DMS 273 treated with DMSO at 0.1 percent for 48 hours (cell line): ENCODE measurements at places on chromosomes 12 and 14.

- no peak for DNase-seq
Observed at GRCh38 chr12:45433441-45433868, 217.6 kb downstream of the ANO6 start.

DNA sequence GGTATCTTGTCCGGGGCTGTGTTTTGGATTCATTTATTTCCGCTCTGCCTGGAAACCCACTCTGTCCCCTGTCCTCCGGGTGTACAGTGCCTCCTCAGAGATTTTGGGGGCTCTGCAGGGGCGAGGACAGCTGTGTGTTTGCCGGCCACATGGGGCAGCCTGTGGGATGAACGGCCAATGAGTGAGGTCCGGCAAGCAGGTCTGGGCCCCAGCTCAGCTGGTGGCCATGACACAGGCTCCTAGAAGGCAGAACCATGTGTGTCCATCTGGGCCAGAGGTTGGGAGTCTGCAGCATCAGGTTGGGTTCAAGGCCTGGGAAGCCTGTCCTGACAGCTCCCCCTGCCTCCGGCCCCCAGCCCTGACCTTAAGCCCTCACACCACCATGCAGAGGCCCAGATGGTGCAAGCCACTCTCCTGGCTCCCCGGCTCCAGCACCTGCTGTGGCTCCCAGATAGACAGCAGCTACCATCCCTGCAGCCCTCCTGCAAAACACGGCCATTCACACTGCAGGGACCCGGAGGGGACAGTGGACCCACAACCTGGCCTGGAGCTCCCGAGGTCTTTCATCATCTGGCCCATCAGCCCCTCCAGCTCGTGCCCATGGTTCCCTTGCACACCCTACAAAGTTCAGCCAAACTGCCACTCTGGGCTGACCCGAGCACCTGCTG is 220.1 kb upstream of the C14orf180 start:
- no peak for DNase-seq

DNA sequence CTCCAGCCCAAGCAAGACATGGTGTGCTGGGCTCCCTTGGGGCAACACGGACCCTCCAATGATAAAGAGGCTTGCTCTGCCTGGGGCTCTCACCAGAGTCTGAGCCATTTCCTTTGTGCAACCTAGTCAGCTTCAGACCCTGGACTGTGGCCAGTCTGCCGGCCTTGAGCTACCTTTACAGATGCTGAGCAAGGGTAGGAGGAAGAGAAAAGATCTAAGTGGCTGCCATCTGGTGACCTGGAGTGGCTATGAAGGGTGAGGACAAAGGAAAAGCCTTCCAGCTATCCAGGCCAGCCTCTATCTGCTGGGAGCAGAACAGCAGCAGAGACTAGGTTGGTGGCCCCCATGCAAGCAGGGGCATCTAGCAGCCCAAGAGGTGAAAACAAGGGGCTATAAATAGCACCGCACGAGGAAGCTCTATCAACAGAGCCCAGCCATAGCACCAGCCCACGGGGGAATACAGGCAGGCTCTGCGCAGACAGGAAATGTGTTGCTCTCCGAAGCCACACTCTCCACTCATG is 230.1 kb downstream of the FOXN3 start:
- no peak for DNase-seq

- DNase-seq: peak; percentile 47
Observed at GRCh38 chr14:42224053-42224888, 617.6 kb downstream of the LRFN5 start.

- DNase-seq: no peak
Observed at GRCh38 chr14:57818511-57818910, 47.4 kb downstream of the SLC35F4 start.

- no peak for DNase-seq
Observed at GRCh38 chr12:91347481-91348214, 165.0 kb upstream of the DCN start.

- no peak for DNase-seq
Observed at GRCh38 chr12:95653771-95654546, 102.7 kb upstream of the USP44 start.

DNA sequence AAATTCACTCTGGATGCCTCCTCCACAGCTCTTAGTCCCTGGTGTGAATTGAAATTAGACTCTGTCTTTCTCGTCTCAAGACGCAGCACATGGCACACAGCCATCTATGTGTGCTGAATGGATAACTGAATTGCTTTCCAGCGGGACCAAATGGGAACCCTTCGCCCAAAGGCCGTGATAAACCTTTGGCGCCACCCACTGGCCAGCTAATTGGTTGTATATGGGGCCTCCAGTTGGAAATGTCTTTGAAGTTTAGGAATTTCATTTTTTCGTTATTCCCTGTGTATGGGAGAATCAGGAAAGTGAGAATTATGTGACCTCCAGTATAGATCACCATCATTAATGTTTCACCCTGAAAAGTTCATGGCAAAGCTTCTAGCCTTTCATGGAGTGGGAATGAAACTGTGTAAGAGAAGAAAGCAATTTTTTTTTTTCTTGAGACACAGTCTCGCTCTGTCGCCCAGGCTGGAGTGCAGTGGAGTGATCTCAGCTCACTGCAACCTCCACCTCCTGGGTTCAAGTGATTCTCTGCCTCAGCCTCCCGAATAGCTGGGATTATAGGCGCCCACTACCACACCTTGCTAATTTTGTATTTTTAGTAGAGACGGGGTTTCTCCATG is 9.8 kb upstream of the HSP90AA1 start:
- DNase-seq: no peak

- no peak for DNase-seq
Observed at GRCh38 chr12:27552886-27553560, 29.0 kb downstream of the PPFIBP1 start.

DNA sequence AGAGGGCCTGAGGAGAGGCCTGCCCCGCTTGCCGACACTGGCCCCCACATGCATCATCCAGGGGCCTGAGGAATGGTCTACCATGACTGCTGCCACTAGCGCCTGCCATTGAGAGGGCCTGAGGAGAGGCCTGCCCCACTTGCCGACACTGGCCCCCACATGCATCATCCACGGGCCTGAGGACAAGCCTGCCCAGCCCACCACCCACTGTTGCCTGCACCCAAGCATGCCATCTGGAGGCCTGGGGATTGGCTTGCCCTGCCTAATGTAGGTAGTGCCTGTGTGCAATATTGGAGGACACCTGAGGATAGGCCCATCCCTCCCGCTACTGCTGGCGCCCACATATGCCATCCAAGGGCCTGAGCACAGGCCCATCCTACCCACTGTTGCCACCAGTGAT is 24.4 kb downstream of the CYP46A1 start:
- DNase-seq: no peak

DNA sequence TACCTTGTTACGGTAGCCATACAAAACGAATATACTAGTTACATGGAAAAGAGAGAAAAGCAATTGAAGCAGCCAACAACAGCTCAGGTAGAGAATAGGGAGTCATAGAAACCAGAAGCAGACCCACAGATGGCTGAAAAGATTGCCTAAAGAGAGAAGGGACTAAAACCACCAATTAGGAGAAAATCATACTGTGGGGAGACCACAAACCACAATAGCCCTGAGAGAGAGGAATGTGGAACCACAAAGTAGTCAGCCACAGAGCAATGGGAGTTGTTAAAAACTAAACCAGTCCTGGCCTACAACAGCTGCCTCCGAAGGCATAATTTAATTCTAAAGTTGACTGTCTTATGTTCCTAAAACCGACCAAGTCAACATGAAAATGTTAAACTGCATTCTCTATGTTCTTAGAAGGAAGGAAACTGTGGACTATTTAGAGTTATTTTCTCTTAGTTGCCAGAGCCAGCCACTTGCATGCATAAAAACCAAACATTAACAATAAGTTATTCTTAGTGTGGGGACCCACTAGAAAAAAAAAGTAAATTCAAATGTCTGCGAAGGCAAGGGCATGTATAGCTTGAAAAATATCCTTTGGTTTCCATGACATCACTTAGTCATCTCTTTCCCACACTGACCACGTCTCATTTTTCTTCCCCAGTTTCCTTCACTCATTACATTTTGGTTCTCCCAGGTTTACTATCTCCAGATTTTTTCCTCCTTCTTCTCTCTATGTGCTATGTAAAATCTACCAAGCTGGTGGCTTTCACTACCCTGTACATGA is 398.1 kb downstream of the NOVA1 start:
- no peak for DNase-seq

DNA sequence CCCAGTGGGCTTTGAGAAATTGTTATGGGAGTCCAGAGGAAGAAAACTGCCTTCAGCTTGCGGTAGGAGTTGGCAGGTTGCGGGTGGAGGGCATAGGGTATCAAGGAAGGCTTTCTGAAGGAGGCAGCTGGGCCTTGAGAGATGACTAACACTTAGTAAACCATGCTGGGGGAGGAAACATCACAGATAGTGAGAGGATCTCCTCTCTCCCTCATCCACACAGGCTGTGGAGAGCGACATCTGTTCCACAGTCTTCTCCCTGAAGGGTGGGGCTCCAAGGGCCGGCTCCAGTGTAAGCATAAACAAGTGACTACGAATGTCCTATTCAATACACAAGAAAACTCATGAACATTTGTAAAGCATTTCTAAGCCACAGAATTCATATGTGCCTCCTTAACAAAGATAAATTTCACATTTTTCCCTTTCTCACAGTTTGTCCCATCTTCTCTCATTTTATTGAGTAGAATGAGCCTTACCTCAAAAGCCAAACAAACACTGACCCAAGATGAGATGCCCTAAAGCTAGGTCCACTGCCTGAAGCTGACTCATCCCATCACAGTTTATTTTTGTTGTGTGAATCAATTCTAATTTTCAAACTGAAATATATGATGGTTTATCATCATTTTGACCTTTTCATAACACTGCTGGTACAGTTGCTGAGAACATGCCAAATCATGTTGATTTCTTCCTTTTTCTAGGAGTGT is 227.9 kb downstream of the SLC25A21 start:
- DNase-seq: no peak

DNA sequence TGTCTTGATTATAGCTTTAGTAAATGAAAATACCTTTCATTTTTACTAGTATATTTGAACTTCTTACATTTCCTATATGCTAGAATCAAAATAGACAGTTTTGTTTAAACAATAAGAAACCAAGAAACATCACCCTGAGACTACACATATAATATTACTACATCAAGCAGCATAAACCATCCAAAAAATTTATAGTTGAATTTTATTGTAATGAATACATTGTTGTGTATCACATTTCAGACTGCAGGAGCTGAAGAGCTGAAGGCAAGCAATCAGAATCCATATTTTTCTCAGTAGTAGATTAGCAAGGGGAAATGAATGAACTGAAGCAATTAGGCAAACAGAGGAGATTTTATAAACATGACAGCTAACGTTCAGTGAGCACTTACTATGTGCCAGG is 379.2 kb downstream of the BTG1 start:
- no peak for DNase-seq

- DNase-seq: no peak
Observed at GRCh38 chr12:8493084-8493483, 20.2 kb upstream of the CLEC4D start.

DNA sequence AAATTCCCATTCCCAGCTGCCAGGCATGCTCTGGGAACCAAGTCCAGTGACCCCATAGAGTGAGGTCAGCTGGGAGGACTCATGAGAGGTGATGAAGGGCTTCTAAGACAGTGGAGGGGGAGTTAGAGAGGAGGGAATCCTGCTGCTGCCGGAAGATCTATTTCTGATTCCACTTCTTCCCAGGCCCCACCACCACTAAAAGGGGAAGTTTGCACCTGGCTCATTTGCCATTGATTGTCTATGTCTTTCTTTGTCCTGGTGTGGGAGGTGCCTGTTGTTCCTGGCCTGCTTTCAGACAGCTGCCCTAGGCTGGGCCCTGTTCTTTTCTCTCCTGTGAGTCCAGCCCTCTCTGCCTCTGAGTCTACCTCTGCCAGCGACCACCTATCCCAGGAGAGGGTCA is 3.0 kb upstream of the KRT6A start:
- no peak for DNase-seq

- no peak for DNase-seq
Observed at GRCh38 chr12:54306925-54307741, 6.3 kb upstream of the NFE2 start.

DNA sequence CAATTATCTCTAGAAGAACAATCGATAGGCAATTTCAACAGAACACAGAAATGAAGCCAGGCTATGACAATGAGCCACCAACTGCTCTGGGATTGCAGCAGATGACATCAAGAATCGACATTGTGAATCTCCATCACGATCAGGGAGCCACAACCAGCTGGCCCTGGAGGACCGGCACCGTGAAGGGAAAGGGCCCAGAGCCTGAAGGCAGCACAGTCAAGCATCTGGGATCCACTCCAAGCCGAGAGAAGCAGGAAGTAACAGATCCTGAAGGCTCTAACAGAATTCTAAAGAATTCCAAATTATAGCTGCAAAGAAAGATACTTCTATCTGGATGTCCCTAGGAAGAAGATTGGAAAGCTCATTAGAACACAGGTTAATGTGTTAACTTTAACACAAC is 61.0 kb downstream of the LRRC74A start:
- no peak for DNase-seq

DNA sequence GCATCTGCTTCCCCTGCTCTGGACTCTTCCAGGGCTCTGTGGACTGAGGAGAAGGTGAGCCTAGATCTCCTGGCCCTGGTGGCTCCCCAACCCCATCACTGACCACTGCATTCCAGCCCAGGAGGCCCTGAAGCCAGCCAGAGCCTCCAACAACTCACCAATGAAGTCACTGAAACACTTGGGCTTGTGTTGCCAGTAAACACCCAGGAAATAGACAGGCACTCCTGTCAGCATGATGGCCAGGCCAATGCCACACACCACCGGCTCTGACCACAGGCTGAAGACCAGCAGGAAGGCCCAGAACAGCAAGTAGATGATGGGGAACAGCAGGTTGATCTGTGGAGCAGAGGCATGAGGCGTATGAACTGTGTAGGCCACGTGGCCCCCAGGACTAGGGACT is 8.8 kb upstream of the CEBPE start:
- no peak for DNase-seq

- DNase-seq: no peak
Observed at GRCh38 chr12:104568935-104569334, 112.2 kb downstream of the CHST11 start.

- no peak for DNase-seq
Observed at GRCh38 chr12:130826151-130826801, 12.8 kb downstream of the STX2 start.

DNA sequence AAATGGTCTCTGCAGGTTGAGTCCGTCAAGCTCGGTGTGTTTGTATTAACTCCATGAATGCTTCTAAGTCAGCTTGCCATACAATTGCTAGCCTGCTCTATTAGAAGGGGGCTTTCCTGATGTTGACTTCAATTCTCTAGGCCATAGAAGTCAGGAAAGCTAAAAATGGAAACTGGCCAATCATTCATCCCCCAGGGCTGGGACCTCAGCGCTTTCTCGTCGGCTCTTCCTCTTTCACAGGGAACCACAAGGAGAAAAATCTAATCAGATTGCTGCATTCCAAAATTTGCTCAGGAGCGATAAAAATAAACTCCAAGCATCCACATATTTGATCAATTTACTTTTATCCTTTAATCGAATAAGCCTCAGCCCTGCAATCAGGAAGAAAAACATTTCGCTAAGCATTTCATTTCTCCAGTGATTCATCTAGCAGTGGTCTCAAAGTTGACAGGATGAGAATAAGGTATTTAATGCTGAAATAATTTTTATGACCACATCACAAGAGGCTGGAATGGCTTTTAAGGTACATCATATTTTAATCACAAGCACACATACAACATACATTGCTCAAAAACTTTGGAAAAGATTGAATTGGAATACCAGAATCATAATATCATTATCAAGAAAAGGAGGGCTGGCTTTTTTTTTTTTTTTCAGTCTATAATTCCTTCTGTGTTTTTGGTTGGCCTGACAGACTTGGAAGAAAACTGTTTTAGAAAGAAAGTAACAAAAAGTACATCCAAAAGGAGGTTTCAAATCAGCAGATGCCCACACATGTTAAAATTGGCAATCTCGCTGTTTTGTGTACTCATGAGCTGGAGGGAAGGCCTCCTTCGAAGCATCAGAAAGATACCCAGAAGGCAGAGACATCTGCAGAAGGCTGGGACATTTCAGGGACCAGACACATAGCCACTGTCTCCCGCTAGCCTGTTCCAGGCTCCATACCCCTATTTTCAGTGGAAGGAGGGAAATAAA is 316.3 kb downstream of the NUAK1 start:
- DNase-seq: no peak
